ENCODE measurements at places on chromosomes 12 and 14.

DNA sequence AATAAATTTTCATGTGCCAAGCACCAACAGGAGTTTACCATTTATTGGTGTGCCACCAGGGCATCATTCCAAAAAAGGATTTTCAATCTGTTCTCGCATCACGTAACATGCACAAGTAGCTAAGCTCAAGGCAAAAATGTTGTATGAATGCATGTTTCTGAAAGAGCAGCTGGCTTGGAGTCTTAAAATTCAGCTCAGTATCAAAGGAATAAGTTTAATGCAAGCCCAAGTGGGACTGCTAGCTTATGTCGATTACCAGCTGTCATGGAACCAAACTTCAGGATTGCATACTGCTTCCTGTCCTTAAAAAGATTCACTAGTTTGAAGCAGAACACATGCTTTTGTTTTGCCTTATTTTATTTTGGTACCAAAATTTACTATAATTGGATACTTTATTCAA lies 437.0 kb downstream of the FSCB start:
- DNase-seq = no peak

GRCh38 chr12:47767216-47767724 lies 5.8 kb upstream of the SLC48A1 start:
- DNase-seq = peak; percentile 80

DNA sequence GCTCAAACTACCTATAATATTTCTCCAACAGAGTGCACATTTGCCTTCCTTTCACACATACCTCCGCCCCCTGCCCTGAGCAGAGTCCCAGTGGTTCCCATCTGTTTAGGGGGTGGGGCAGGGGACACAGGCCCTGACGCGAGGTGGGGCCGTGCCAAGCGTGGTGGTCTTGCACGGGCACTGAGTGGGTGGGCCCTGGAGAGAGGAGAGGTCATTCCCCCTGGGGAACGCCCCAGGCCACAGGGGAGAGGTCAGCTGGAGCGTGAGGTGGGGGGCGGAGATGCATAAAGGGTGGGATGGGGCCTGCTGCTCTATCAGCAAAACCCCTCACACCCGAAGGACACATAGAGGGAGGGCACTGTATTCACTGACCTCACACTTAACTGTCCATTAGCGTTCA lies 441.9 kb downstream of the TMEM121 start:
- no peak for DNase-seq

- DNase-seq = no peak
These were observed 65.9 kb downstream of the ITPR2 start for GRCh38 chr12:26767116-26767515.

DNA sequence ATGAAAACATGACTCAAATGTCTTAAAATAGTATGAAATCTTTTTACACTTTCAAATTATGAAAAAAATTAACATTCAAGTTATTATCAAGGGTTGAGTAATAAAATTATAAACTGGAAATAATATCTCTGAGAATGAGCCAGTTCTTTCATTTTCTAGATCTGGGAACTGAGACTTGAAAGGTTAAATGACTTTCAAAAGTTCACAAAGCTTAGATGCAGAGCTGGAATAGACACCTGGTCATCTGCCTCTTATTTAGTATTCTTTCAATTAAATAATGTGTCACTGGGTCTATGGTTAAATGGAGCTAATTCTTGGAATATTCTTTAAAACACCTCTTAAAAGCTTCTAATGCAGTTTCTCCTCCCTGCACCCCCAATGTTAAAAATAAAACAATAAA lies 86.6 kb downstream of the CDK17 start:
- no peak for DNase-seq

DNA sequence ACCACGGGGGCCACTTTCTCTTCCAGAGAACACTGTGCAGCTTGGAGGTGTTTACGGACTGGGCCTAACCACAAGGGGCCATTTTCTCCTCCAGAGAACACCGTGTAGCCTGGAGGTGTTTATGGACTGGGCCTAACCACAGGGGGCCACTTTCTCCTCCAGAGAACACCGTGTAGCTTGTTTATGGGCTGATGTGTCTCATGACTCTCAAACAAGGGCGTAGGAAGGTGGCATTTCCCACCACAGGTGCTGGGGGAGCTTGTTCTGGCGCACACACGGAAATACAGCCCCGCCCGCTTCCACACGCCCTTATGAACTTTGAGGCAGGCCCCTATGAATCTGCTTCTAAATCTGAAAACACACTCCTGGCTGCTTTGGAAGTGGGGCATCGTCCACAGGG lies 174.6 kb upstream of the SFSWAP start:
- no peak for DNase-seq

DNA sequence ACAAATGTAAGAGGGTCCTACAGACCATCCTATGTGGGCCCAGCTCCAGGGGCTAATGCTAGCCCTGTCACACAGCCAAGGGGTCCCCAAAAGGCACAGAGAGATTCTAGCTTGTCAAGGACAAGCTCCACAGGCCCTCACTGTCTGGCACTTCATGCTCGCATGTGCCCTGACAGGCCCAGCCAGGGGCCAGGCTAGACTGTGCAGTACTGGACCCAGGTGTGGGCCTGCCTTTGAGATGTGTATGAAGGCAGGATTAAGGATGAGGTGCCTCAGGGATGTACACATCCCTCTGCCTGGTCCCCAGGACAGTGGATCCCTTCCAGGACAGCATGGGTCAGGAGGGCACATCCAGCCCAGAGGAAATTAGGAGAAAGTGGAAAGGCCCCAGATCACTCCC lies 57.8 kb downstream of the VWF start:
- no peak for DNase-seq

DNA sequence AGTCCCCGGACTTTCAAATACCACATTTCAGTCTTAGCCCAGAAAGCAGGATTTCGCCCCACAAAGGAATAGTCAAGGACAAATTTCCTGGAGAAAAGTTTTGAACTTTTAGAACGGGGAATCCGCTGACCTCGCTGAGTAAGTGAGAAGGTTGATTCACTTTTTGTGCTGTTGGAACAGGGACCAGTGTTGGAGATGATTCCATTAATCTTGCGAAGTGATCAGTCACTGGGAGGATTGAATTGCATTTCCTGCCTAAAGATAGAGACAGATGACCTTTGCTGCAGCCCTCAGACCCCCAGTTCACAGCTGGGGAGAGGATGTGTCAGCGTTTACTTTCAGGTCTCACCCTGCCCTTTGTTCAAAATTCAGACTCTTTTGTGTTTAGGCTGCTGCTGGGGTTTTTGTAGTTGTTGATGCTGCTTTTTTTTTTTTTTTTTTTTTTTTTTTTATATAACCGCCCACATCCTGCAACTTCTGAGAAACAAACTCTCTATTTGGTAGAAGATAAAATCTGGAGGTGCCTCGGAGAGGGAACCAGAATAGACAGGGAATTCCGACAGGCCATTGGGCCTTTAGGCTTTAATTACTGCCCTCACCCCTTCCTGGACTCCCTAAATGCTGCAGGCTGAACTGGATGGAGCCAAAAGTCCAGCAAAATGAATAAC lies 9.8 kb upstream of the KDM2B start:
- peak; percentile 75 for DNase-seq

- DNase-seq = no peak
These were observed 182.9 kb downstream of the GLT1D1 start for GRCh38 chr12:129036135-129036534.

- no peak for DNase-seq
These were observed 10.4 kb downstream of the HOXC5 start for GRCh38 chr12:54042970-54043853.

- peak; percentile 9 for DNase-seq
These were observed 25.0 kb upstream of the DHRS7 start for GRCh38 chr14:60189923-60190840.

GRCh38 chr14:33568935-33569579 lies 381.8 kb downstream of the EGLN3 start:
- DNase-seq = no peak

DNA sequence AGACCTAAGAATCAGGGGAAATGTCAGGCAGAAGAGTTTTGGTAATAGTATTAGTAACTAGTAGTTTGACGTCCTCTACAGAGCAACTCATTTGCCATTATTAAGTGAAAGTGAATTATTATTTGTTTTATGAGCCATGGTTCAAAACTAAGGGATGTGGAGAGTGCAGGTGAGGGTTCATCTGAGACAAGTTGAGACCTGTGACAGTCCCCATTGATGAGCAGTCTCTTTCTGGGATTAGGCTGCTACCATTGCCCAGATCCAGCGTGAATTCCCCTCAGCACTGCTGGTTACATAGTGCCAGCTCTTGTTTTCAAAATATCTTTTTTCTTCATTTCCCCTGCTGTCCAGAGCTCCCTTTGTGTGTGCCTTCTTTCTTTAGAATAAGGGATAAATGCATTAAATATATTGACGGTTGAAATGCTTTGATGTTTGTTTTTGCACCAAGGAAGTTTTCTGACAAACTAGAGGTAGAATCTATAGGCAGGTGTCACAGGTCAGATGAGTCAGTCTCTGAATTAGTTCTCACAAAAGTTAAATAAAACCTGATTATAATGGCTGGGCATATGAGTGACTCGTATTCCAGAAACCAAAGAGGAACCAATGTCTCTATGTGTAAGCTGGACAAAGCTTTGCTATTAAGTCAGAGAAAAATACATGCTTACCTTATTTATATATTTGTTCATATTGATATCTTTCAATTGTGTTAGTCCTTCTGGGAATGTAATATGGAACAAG lies 381.4 kb downstream of the TMEM117 start:
- DNase-seq = no peak

DNA sequence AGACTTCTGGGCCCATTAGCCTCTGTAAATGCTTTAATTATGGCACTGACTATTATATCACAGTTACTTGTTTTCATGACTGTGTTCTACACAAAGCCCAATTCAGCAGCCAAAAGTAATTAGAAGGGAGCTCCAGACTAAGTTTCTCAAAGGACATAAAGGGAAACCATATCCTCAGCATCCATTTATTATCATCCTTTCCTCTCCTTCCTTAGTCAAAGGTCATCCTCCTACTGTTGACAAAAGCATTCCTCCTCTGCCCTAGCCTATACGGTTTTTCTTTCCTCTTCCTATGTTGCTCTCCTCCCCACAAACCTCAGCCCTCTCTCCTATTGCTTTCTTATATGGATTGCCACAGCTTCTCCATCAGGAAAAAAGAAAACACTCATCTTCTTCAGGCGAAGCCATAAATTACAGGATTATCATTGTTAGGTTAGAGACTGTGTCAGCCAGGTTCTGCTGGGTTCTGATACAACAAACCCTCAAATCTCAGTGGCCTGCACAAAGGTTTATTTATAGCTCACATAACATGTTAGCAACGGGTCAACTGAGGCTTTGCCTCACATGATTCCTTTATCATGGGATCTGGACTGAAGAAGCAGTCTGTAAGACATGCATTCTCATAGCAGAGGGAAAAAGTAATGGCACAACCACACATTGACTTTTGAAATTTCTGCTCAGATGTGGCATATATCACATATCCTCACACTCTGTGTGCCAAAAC lies 207.2 kb downstream of the SLC5A8 start:
- DNase-seq = no peak

- DNase-seq = no peak
These were observed 79.3 kb downstream of the UNC79 start for GRCh38 chr14:93510056-93510455.

GRCh38 chr12:67057072-67057471 lies 212.1 kb upstream of the CAND1 start:
- no peak for DNase-seq

DNA sequence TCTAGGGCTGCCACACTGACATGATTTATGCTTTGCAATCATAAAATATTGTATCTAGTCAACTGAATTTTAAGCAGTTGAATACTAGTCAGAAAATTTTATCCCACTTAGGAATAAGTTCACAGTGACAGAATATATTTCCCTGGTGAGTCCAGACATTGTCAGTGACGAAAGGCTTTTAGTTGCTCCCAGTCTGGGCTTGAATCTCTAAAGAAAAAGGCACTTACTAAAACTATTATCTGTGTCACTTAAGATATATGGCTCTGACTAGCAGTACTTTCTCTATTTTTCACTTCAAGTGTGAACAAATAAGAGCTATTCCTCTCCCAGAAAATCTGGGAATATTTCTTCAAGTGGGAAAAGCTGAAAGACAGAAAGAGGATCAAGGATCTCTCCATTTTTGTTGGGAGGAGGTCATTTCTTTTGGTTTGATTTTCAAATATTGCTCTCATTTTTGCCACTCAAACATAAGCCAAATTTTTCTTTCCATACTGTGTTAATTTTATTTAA lies 1262.3 kb upstream of the USP15 start:
- DNase-seq = no peak

- DNase-seq = no peak
These were observed 10.5 kb downstream of the CINP start for GRCh38 chr14:102352213-102352612.

- DNase-seq = no peak
These were observed 32.7 kb downstream of the PPP4R3A start for GRCh38 chr14:91477388-91477787.

DNA sequence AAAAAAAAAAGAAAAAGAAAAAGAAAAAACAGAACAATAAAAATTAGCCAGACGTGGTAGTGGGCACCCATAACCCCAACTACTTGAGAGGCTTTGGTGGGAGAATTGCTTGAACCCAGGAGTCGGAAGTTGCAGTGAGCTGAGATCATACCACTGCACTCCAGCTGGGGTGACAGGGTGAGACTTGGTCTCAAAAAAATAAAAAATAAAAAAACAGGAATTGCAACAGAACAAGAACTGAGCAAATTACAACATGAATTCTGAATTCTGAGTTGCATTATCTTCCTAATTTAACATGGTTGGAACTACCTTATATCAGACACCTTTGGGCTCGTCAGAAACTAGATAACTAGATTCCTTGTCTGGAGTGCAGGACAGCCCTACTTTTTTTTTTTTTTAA lies 53.3 kb upstream of the NR2C1 start:
- no peak for DNase-seq

DNA sequence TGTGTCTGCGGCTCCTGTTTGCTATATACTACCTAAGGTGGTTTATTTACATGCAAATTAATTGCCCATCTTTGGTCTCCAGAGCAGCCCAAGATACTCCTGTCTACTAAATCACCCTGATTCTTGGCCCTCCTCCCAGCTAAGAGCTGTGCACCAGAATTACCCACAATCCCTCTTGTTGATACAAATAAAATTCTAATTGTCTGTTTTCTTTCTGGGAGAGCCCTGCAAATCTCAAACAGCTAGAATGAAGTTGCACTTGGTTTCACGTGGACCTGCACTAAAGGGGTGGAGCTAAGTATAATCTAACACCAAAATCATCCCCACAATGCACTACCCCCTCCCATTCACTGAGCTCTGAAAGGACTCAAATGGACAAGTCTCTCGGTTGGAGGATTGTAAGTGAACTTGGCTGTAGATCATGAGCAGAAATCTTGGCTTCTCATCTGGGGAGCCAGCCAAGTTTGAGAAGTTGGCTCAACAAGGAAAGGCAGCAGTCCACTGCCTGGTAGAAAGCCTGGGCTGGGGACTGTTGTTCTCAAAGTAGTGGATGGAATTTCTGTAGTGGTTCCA lies 6.6 kb downstream of the MAX start:
- DNase-seq = no peak

DNA sequence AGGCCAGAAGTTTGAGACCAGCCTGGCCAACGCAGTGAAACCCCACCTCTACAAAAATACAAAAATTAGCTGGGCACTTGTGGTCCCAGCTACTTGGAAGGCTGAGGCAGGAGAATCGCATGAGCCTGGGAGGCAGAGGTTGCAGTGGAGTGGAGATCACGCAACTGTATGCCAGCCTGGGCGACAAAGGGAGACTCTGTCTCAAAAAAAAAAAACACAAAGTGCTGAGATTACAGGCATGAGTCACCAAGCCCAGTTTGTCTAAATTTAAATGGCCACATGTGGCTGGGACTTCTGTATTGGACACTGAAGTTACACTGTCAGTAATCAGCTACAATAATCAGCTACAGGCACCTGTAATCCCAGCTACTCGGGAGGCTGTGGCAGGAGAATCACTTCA lies 100.9 kb upstream of the AEBP2 start:
- no peak for DNase-seq

All from activated CD4-positive, alpha-beta T cell treated with anti-CD3 and anti-CD28 coated beads, Interleukin-2, Interleukin-6, amounts not matched to agents 100 ng/mL and 50 ng/mL, durations not matched to agents 16 hours and 8 hours (primary cell).